ENCODE measurements at places on chromosomes 7 and 10.

DNA sequence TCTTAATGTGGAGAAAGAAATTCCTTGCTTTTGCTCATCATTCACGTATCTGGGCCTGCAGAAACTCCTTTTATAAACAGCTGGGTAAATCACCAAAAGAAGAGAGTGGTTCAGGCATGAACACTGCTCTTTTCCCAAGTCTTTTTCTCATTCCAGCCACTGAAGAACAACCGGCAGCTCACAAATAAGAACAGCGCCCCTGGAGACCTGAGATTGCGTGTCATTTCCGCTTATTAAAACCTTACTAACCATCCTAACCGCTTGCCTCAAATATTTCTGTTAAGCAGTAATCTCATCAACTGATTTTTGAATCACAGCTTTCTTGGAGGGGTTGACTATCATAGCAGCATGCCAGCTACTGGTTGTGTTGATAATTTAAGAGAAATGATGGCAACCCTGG is 213.0 kb upstream of the PLXNA4 start:
- DNase-seq: no peak

GRCh38 chr10:88395677-88396076 is 187.4 kb downstream of the RNLS start:
- DNase-seq: no peak

- no peak for DNase-seq
Measured at GRCh38 chr10:14617852-14618251, 156.8 kb downstream of the FAM107B start.

DNA sequence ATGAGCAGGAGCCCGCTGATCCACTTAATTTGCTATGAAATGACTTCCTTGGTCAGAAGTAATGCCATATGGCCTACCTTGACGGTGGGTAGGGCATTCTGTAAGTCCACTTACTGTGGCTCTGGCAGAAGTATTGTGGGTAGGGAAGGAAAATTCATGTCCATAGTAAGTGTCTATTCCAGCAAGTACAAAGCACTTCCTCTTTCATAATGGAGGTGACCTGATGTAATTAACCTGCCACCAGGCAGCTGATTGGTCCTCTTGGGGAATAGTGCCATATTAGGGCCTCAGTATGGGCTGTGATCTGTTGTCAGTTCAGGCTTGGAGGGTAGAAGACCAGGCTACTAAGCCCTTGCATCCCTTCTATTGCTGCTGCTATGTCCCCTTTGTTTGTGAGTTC is 103.9 kb downstream of the SLC37A3 start:
- no peak for DNase-seq

DNA sequence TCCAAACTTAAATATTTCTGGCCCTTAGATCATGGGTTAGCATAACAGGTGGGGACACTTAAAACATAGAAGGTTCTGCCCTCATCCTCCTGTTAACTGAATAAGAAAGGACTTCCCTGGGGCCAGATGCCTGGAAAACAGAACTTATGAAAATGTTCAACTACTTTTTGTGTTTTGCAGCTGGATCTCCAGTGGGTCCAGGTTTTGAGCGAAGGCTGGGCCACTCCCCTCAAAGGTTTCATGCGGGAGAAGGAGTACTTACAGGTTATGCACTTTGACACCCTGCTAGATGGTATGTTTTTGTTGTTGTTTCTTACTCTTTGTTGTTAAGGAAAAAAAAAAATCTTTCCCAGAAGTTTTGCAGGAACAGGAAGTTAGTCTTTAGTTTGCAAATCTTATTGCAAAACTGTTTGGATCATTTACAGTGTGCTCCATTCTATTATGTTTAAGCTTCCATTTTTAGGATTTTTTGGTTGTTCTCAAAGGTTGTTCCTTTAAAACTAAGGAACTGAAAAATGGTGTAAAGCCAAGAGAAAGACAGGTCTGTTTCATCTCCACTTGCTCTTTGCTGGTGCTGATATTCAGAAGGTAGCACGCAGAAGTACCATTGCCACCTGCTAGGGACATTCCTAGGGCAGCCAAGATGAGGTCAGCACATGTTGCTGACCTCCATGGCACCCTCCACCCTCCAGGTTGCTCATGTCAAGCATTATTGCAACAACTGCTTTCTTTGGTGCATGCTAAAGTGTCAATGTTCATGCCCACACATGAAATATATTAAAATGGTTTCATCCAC is 56.1 kb downstream of the PAPSS2 start:
- DNase-seq: no peak

GRCh38 chr7:8094164-8095140 is 125.9 kb downstream of the GLCCI1 start:
- no peak for DNase-seq

- DNase-seq: no peak
Measured at GRCh38 chr7:155183655-155184054, 113.5 kb downstream of the HTR5A start.

- no peak for DNase-seq
Measured at GRCh38 chr10:36094096-36094495, 452.0 kb upstream of the FZD8 start.

DNA sequence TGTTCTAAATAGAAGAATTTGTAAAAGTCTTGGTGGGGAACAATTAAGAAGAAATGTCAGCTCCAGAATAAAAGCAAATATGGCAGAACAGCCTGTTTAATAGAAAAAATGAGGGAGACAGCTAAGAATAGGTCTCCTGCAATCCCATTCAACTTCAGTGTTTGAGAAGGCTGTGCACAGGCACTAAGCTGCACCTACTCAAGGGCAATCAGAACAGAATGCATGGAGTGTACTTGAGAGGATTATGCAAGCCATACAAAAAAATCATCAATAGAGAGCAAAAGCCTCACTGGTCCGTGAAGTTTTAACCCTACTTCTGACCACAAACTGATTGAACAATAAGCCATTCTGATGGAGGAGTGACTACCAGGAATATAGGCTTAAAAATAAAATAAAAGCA is 690.7 kb upstream of the PCDH15 start:
- no peak for DNase-seq

DNA sequence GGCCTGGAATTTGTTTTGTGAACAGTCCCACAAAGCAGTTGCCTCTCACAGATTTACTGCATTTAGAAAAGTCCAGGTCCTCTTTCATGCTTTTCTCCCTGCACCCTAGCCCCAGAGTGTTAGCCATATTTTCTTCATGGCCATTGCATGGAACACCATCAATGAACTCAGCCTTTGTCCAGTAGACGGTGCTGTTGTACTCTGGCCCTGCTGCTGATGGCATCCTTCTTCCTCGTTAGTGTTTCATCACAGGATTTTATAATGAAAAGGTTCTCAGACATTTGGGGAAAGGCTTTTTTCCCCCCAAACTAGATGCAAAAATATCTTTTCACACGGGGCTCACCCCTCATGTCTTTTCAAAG is 93.0 kb upstream of the SLC25A13 start:
- DNase-seq: peak; percentile 69

GRCh38 chr10:119515511-119516045 is 26.9 kb downstream of the RGS10 start:
- DNase-seq: no peak

- no peak for DNase-seq
Measured at GRCh38 chr7:125675640-125676039, 746.0 kb upstream of the POT1 start.

GRCh38 chr7:44367475-44368043 is 42.2 kb upstream of the CAMK2B start:
- DNase-seq: no peak

DNA sequence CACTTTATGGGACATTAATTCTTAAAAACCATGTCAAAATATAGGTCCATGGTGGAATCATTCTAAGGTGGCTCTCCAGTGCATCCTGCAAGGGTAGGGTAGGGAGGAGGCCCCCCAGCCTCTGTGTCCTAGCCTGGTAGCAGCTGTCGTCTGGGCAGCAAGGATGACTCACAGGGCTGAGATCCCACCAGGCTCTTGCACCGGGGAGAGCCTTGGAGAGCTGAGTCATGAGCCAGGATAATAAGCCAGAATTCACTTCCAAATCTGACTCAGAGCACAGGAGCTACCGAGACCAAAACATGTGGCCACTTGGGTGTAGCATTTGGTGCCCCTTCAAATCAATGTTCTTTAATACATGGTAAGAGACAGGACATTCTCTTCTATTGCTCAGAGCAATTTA is 298.5 kb downstream of the NEBL start:
- DNase-seq: no peak

DNA sequence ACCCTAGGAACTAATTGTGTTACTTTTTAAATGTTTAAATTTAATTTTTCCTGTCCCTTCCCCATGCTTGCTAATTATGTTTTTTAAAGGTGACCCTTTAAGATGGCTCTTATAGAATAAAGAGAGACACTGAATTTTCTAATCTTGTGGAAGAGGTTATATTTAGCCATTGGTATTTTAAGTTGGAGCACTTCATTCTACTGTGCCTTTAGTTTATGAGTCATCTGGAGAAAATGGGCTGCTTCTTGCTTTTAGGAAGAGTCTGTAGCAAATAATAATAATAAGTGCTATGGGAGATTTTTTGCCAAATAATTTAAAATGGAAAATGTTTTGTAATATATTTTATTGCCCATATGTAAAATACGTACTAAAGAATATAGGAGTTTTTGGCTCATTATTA is 139.7 kb downstream of the ADK start:
- DNase-seq: no peak

- no peak for DNase-seq
Measured at GRCh38 chr10:123786896-123787295, 104.7 kb downstream of the CPXM2 start.

DNA sequence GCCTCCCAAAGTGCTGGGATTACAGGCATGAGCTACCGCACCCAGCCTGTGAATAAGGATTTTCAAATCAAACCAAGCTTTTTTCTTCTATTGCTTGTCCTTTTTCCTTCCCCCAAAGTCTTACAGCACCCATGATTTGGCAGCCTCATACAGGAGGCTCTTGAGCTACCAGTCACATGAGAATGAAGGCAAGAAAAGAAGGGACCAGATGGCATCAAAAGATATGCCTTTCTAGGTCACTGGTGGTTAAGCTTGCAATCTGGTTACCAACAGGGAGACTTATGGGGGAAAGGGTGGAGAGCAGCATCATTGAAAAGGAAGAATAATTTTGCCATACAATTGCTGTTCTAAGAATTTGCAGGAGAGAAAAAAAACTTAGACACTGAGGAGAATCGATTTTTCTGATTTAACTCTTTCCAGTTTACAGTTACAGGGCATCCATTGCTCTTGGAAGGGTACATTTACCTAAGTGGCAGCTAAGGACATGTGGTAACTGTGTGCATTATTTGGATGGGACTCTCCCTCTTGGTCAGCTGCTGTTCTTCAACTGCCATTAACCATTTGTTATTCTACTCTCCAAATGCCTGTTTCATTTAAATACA is 29.5 kb downstream of the SMNDC1 start:
- no peak for DNase-seq

Data from activated CD4-positive, alpha-beta T cell treated with anti-CD3 and anti-CD28 coated beads, Interleukin-2, amount 10 ng/mL, durations not matched to agents 7 days and 5 days (primary cell).